ENCODE measurements at places on chromosomes 11 and 22.
A peak's percentile ranks its signal among the peaks of the same experiment; 100 is the strongest.

DNA sequence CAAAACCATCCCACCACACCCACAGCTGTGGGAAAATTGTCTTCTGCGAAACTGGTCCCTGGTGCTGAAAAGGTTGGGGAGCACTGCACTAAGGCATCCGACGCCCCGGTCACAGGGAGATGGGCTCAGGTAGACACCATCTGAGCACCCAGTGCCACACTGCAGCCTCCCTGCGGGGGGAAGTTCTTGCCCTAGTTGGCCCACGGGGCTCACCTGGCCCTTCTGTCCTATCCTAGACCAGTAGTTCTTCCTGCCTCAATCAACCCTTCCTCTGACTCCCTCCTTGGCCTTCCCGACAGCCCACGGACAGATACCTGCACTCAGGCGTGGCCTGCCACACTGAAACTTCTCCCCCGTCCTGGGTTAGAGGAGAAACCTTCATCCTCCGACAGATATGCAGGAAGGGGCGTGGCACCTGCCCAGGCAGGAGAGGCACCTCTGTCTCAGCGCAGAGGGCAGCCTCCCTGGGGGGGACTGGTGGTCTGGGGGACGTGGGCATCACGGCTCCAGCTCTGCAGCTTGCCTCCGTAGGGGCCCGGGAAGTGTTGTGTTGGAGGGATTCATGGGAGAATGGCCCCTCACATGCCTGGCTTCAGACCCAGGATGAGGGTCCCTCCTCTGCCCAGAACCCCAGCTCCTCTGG, 4.5 kb downstream of the ANO9 start:
- no peak for DNase-seq

DNA sequence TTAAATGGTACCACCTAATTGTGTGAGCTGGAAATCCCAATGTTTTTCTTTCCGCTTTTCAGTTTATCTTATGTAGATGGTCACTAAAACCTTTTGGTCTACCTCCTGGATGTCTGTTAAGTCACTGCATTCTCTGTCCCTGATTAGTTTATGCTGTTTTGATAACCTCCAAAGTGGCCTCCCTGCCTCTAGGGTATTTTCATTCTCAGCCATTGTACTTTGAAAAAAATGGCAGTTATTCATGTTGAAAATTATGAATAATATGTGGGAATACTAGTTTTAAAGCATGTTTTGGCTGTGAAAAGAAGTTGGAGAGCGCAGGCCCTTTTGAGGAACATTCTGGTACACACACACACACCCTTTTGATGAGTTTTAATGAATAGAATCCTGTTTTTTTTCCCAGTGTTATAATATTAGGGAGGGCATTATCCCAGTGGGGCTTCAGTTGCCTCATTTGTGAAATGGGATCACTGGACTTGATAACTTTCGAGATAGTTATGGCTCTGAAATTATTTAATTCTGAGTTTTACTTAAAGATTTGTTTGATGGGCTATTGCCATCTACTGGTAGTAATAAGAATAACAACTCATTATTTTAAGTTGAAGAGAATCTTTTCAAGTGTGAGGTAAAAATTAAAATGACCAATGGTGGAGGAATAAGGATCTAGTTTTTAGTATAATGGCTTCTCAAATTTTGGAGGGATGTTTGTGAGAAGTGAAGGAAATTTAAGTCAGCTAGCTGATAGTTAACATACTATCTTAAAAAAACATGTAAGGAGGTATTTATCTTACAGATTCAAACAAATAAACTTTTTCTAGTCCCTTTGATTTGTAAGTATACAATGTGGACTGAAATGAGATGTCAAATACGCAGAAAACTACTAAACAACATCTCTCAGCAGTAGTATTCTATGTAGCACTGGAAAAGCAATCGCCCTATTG, 3.9 kb downstream of the FDX1 start:
- DNase-seq: peak; percentile 52

GRCh38 chr22:17866127-17866526, 91.9 kb upstream of the BID start:
- no peak for DNase-seq

DNA sequence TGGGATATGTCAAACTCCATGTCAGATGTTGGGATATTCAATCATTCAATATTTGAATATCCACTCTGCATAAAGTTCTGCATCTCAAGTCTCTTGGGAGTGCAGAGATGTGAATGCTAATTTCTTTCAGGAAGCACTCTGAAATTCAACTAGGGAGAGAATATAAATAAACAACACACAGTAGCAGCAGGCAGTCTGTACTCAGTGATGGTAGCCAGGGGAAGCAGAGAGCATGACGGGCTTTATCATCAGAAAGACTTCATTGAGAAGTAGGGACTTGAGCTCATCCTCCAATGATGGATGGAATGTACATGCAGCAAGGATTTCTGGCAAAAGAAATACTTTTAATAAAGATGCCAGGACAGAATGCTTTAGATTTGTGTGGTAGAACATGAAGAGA, 9.8 kb upstream of the TEAD1 start:
- DNase-seq: no peak
